ENCODE measurements at places on chromosomes 11 and 22.
A peak's percentile ranks its signal among the peaks of the same experiment; 100 is the strongest.

DNA sequence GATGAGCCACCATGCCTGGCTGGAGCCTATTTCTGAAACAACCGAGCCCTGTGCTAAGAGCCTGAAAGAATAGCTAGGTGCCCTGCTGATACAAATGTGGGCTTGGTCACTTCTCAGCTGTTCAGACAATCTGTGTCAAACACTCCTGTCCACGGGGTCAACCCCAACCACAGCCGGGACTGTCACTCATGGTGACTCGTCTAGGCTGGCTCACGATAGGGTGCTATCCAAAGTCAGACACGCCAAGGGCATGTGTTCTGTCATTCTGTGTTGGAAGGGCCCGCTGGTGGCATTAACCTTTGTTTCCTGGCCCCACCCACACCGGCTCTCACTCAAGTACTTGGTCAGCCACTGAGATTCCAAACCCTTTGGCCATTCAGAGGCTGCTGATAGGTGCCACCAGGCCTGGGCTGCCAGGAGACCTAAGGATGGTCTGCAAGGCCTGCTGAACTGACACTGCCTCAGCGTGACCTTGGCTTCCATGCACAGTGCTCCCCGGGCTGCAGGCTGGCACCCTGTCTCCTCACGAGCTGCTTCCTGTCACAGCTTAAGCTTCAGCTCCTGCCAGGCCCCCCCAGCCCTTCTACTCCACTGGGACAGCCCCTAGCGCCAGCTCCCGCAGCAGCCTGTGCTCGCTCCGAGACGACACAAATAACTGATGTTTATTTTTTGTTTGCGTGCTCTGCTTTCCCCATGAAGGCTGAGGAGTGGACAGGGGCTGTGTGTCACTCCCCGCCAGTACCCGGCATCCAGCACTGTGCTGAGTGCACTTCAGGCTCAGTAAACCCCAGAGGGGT, 14.2 kb upstream of the CDC42BPG start:
- DNase-seq = no peak

DNA sequence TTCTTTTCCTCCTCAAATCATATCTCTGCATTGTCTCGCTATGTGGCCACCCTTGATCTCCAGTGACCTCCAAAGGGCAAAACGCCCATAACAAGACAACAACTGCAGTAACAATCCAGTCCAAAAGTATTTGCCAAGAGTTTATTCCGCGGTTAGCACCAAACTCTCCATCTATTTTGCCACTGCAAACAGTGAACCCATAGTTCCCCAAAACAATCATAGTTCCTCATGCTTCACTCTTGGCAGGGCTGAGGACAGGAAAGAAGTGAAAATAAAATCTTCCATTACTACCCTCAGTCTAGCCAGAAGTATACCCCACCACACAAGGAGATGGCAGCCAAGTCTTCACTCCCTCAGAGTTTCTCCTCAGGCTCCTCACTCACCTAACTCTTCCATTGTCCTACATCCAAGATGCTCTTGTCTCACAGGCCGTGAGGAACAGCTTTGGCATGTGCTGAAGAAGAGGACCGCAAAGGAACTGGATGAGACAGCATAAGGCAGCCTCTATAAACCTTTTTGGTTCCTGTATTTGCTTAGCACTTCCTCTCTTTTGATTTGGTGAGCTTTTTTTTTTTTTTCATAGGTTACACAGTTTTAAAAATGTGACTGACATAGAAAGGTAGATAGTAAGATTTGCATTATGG, at the start of gene LPXN:
Gene LPXN, minus strand, starts transcription at position 480 of the 644 bp plus-strand sequence. Its CDS starts 84 bp downstream, at position 396.
- DNase-seq = peak; percentile 47

GRCh38 chr22:33227791-33228190, 169.6 kb upstream of the SYN3 start:
- no peak for DNase-seq

- DNase-seq = no peak
Measured at GRCh38 chr22:43481568-43482317, 69.9 kb downstream of the MPPED1 start.

- peak; percentile 56 for DNase-seq
Measured at GRCh38 chr11:3165152-3165705, at the start of gene OSBPL5. Gene OSBPL5 (minus strand): TSS chr11:3165310. CDS start chr11:3129148, 36,162 bp downstream.

DNA sequence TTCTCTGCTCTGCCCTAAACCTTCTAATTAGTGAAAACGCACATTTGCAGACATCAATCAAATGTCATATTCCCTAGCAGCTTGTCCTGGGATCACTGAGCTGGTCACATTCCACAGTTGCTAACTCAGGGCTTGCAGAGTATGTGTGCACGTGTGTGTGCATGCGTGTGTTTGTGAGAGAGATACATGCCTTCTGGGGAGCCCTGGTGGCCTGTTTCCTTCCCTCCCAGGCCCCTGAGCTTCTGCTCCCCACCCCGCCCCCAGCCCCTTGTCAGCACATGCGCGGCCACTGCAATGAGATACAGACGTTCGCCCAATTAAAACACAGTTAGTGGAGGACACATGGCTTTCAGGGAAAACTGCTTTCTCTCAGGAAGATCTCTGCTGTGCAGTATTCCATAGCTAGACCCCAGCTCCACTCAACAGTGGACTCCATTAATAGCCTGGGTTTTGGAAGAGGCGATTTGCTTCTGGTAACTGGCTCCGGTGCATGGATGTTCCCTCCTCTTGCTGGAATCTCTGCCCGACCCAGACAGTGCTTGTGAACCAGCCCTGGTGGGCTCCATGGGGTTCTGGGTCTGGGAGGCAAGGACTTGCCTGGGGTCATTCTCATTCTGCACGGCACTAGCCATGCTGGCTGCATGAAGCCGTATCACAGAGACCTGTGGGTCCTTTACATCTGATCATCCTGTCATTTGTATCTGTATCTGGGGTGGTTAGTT, 17.7 kb downstream of the LRP5 start:
- no peak for DNase-seq

DNA sequence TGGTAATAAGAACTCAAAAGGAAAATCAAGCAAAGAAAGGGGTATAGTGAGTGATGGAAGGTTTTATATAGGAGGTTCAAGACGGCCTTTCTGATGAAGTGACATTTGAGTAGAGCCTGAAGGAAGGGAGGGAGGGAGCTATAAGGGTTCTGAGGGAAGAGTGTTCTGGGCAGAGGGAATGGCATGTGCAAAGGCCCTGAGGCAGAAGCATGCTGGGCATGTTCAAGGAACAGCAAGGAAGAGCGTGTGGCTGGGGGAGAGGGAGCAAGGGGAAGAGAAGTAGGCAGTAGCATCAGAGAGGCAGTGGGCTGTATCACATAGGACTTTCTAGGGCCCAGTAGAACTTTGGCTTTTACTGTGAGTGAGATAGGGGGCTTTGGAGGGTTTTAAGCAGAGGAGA, 108.9 kb upstream of the NAV2 start:
- no peak for DNase-seq

GRCh38 chr11:120903686-120904085, 120.2 kb upstream of the TBCEL start:
- DNase-seq = no peak

- no peak for DNase-seq
Measured at GRCh38 chr11:86490582-86490981, 115.9 kb downstream of the CCDC81 start.

- no peak for DNase-seq
Measured at GRCh38 chr22:17919276-17920144, 104.9 kb downstream of the MICAL3 start.

DNA sequence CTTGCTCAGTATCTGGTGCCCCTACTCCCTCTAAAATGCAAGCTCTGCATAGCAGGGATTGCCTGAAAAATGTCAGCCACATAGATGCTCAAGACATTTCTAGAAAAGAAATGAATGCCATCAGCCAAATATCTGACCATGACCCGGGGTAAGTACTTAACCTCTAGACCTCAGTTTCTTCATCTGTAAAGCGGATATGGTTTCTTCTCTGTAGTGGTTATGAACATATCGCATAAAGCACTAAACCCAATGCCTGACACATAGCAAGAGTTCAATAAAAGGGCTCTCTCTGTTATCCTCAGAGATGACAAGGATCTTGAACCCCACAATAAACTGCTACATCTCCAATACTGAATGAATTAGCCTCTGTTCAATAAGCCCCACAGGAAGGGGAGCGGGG, 122.6 kb downstream of the ABTB2 start:
- DNase-seq = no peak

GRCh38 chr11:103499710-103500340, 390.6 kb downstream of the DYNC2H1 start:
- DNase-seq = no peak

DNA sequence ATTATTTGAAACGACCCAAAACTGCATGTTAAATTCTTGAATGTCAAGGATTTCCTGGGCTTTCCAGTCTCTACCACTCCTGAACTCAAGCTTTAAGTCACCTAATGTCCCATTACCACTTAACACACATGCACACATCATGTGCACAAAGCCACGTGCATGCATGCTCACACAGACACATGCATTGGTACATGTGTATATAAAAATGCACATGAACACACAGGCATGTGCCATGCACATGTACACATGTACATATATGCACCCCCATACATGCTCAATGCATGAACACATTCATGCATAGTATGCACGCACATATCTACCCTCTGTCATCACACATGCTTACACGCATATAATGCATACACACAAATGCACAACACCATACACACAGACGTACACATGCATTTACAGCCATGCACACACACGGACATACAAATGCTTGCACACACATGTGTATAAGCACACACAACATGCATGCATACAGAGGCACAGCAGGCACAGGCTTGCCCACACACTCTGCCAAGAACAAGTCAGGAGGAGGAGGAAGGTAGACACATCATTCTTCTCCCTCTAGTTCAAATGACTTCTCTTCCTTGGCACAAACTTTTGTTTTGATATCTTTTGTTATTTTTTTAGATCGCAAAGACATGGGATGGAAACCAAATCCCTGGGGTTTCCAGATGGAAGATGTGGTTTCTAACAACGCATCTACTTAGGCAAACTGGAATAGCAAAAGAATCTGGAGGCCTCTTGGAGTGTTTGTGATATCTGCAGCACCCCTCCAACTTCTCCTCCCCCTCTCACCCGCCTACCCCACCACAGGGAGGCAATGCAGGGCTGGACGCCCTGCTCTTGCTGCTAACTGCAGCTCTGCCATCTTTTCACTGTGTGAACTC, 24.6 kb downstream of the RASD2 start:
- no peak for DNase-seq

DNA sequence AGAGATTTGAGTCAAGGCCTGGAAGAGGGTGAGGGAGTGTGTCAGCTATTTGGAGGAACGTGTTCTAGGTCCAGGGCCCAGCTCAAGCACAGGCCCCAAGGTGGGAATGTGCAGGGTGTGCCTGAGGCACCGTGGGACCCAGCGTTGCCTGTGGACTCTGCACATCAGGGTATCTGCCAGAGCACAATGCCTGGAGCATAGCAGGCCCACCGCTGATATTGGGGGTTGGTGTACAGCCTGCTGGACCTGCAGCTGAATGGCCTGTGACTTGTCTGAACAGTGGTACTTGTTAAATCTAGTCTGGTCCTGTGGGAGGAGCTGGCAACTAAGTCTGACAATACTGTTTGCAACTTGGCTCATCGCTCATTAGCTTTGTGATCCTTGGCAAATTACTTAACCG, 131.7 kb downstream of the GRIK4 start:
- no peak for DNase-seq

DNA sequence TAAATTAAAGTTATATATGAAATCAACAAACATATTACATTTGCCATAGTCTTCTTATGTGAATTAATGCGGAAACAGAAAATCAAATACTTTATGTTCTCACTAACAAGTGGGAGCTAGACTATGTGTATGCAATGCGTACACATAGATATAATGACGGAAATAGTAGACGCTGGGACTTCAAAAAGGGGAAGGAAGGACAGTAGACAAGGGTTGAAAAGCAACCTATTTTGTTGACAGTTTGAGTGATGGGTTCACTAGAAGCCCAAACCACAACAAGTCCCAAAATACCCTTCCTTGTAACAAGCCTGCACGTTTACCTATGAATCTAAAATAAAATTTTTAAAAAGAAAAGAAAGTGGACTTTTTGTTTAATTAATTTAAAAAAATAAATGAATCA, 430.8 kb upstream of the CNTN5 start:
- DNase-seq = no peak

DNA sequence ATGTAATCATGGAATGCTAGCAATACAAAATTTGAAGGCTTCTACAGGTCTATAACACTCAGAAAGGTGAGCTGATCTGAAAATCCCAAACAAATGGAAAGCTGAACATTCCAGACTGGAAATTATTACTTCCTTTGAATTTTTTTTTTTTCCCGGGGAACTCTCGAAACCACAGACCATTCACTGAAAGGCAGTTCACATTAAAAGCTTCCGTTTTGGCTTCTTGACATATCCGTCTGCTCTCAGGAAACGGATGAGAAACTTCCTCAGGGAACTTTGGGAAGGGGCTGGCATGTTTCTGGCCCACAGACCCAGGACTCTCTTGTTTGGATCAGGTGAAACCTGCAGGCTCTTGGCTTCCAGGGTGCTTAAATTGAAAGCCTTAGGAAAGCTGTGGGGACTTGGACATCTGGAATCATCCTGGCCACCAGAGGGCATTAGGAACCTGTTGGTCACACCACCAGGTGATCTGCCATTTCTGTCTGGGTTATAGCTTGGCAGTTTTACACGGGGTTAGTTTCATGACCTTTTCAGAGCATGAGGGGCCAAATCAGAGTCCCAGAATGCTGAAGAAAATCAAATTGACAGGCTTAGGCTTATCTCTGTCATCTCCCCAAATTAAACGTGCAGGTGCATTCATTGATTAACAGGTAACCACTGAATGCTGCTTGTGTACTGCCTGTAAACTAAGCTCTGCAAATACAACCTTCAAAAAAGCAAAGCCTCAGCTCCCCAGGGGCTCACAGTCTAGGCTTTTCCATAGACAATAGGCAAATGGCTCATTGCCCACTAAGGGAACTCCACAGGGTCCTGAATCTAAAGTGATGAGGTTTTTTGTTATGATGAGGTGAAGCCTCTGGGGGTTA, 22.7 kb upstream of the GRAMD1B start:
- peak; percentile 29 for DNase-seq

DNA sequence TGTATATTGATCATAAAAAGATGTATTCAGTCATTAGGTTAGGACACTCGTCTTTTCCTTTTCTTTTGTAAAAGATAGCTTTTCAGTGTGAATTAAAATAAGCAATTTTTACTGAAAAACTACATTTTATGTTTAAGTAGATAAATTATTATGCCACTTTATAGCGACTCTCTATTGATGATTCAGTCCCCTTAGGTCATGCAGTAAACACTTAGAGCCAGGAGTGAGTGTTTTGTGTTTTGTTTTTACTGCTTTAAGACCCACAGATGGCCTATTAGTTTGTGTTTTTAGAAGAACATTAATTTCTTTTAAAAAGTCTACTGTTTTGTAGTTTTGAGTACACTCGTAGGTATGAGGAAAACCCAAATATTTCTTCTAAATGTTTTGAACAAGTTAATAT, 86.6 kb downstream of the YAP1 start:
- no peak for DNase-seq

DNA sequence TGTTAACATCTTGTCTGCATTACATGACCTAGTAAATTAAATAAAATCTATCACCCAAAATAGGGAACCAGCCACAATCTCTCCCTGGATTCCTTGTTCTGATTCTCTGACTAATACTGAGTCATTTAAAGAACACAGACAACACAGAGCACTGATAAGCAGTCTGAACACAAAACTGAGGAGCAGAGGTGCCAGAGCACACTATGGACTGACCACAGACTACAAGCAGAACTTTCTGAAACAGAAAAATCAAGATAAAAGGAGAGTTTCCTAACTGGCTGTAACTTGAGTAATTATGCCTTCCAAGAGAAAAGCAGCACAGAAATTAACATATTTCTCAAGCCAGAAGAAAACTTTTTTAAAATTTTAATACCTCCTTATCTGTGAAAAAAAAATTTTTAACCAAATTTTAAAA, 128.8 kb downstream of the SGSM3 start:
- no peak for DNase-seq

GRCh38 chr11:103484545-103484944, 375.3 kb downstream of the DYNC2H1 start:
- DNase-seq = no peak
